Glutamatergic neuron (in vitro differentiated cells): ENCODE measurements at places on chromosomes 11 and 22. TPM values are rescaled to one million over a fixed set of nuclear protein-coding genes. Genes with fewer than 3 reads are reported as not detected.
A peak's percentile ranks its signal among the peaks of the same experiment; 100 is the strongest.

DNA sequence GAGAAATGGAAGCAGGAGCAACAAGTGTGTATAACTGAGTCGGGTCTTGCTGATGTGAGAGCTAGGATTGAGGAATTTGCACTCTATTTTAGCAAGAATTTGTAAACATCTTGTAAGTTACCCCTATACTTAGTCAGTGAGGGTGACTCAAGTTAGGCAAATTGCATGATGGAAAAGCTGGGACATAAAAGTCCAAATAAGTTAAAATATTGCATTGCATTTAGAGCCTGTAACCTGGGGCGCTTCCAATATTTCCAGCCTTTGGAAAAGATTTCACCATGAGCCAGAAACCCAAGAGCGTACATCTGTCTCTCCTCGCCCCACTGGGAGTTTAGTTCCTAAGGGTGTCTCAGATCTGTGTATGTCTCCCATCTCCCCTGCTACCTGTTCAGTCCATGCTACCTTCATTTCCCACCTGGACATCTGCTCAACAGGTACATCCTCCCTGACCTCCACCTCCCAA is 37.0 kb upstream of the ACCSL start:
- DNase-seq: no peak
- H3K27ac ChIP-seq: no peak overlapping the region
- no peaks in the 10 kb centered on the region for H3K36me3 ChIP-seq
- H3K4me1 ChIP-seq: peaks cover 10% of the 10 kb centered on the region
- H3K4me3 ChIP-seq: no peak overlapping the region
- H3K27me3 ChIP-seq: peaks cover 5% of the 10 kb centered on the region

- H3K4me1 ChIP-seq: no peaks in the 10 kb centered on the region
- H3K4me3 ChIP-seq: no peak overlapping the region
Measured at GRCh38 chr11:43516316-43516850, 157.7 kb downstream of the TTC17 start.

DNA sequence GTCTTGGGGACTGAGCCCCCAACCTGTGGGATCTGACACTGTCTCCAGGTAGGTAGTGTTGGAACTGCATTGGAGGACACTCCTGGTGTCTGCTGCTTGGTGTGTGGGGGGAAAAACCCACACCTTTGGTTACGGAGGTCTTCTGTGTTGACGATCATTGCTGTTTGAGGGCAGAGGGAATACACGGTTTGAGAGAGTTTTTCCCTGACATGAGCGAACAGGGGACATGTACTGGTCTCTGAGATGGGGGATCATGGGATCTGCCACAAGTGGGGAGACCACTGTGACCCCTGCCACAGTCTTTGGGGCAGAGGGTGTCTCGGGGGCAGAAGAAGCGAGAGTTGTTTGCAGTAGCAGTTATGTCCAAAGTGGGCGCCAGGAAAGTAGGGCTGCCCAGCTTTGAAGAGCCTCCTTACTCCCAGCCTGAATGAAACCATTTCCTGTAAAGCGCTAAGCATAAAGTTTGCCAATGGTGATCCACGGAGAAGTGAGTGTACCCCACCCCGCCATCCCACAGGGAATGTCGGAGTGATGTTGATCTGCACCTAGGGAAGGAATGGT is 5.4 kb upstream of the SAA2 start:
- no peaks in the 10 kb centered on the region for H3K36me3 ChIP-seq
- H3K27ac ChIP-seq: no peak overlapping the region
- H3K27me3 ChIP-seq: peaks cover 4% of the 10 kb centered on the region
- no peak for DNase-seq
- no peak overlapping the region for H3K4me3 ChIP-seq

- H3K36me3 ChIP-seq: no peaks in the 10 kb centered on the region
- H3K4me3 ChIP-seq: no peak overlapping the region
Measured at GRCh38 chr22:32832174-32832573, 30.7 kb downstream of the TIMP3 start.

Gene SAA1
- total RNA-seq: not detected

DNA sequence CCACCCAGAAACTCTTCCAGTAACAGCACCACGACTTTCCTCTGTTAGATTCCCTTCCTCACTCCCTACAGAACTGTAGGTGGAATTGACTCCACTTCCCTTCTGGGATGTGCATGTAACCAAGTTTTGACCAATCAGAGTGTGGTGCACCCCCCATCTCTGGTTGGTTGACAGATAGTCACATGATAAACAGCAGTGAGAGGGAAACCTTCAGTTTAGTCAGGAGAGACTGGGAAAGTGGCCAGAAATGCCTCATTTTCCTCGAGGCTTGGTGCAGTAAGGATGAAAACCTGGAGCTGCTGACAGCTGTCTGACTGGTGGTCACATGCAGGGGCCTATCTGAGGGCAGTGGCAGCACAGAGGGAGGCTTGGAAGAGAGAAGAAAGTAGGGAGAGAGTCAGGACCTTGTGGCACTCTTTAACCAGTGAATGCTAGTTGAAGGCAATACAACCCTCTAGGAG is 67.3 kb upstream of the GRK3 start:
- H3K4me3 ChIP-seq: no peak overlapping the region
- H3K36me3 ChIP-seq: no peaks in the 10 kb centered on the region
- H3K27ac ChIP-seq: no peak overlapping the region

GRCh38 chr11:96172604-96173003 is 170.4 kb downstream of the MAML2 start:
- no peaks in the 10 kb centered on the region for H3K36me3 ChIP-seq
- H3K27me3 ChIP-seq: no peaks in the 10 kb centered on the region
- H3K4me3 ChIP-seq: no peak overlapping the region
- DNase-seq: no peak
- H3K27ac ChIP-seq: no peak overlapping the region

GRCh38 chr11:87356428-87356827 is 318.7 kb downstream of the TMEM135 start:
- no peaks in the 10 kb centered on the region for H3K4me1 ChIP-seq
- H3K36me3 ChIP-seq: no peaks in the 10 kb centered on the region
- H3K27me3 ChIP-seq: peaks cover 5% of the 10 kb centered on the region

GRCh38 chr11:128496692-128497060 is 90.7 kb downstream of the ETS1 start:
- no peak overlapping the region for H3K4me3 ChIP-seq
- H3K36me3 ChIP-seq: no peaks in the 10 kb centered on the region
- H3K27me3 ChIP-seq: peaks cover 3% of the 10 kb centered on the region
- no peaks in the 10 kb centered on the region for H3K4me1 ChIP-seq

- peaks cover 8% of the 10 kb centered on the region for H3K4me1 ChIP-seq
- peaks cover 4% of the 10 kb centered on the region for H3K27me3 ChIP-seq
- no peaks in the 10 kb centered on the region for H3K36me3 ChIP-seq
- no peak overlapping the region for H3K4me3 ChIP-seq
- no peak overlapping the region for H3K27ac ChIP-seq
Measured at GRCh38 chr11:15863411-15863810, 492.9 kb downstream of the SOX6 start.

Gene POU2AF1
- total RNA-seq: not detected

DNA sequence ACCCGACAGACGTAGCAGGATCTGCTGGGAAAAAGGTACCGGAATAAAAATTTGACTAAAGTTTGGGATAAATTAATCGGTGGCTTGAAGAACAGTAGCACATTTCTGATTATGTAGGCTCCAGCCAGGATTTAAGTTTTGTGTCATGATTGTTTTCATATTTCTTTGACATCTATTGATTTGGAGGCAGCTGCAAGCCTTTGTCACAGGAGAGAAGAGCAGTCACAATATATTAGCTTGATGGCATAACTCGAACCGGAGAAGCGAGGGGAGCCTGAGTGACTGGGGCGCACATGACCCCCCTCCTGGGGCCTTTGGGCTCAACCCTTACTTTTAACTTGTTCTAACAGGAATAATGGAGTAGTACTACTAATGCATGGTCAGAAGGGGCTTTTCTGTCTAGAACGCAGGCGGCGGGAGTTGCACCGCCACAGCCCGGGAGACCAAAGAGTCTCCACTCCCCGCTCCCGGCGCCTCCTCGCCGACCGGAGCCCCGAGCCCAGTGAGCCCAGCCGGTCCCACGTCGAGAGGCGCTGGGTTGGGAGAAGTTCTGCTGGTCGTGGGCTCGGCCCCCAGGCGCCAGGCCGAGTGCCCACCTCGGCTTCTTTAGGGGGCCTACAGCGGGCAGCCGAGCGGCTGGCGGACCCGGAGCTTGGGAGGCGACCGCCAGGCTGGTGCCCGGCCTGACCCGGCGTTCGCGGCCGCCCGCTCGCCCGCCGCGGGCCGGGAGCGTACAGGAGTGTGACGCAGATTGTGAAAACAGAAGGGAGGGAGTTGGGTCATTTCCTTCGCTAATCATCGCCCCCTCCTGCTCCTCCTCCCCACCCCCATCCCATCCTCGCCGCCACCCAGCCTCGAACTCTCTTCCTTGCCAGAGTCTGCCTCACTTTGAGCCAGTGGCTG is 15.7 kb upstream of the PAX6 start:
- peaks cover 17% of the 10 kb centered on the region for H3K4me1 ChIP-seq
- H3K4me3 ChIP-seq: peak overlapping the region; percentile 84
- peak overlapping the region; percentile 19 for H3K27ac ChIP-seq
- peaks cover 27% of the 10 kb centered on the region for H3K27me3 ChIP-seq
- no peak for DNase-seq

DNA sequence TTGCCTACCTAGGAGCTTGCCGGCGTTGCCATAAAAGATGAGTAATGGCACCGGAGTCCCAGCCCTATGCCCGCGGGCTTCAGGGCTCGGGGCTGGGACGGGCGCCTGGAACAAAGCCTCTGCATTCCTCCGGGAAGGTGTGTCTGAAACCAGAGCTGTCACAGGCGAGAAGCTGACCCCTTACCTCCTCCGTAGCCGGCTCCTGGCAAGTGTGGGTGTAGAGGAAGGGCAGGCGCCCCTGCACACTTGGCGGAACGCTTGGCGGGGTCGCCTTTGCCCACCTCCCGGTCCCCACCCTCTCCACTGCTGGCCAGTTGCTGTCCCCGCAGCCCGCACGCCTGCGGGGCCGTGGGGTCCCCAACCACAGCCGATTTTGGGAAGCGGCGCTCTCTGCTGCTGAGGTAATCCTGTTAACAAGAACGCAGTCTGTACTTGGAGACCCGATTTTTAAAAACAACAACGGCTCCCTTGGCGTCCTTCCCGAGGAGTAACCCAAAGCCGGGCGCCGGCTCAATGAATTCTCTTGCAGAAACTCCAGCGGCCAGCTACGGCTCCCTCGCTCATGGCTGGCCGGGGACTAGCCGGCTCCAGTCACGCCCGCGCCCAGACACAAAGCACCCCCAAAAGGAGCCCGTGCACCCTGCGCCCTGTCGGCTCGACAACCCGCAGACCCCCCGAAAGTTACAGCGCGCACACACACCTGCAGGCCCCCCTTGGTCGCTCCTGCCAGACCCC is 89.2 kb downstream of the PLEKHA7 start:
- H3K36me3 ChIP-seq: peaks cover 4% of the 10 kb centered on the region
- no peak overlapping the region for H3K27ac ChIP-seq
- no peaks in the 10 kb centered on the region for H3K4me1 ChIP-seq
- H3K27me3 ChIP-seq: peaks cover 20% of the 10 kb centered on the region
- peak; percentile 51 for DNase-seq

GRCh38 chr11:76241243-76242000 is 35.1 kb upstream of the WNT11 start:
- H3K4me3 ChIP-seq: no peak overlapping the region
- DNase-seq: no peak
- H3K36me3 ChIP-seq: no peaks in the 10 kb centered on the region
- H3K4me1 ChIP-seq: peaks cover 13% of the 10 kb centered on the region

Gene MIOX
- 4.0 TPM for total RNA-seq

DNA sequence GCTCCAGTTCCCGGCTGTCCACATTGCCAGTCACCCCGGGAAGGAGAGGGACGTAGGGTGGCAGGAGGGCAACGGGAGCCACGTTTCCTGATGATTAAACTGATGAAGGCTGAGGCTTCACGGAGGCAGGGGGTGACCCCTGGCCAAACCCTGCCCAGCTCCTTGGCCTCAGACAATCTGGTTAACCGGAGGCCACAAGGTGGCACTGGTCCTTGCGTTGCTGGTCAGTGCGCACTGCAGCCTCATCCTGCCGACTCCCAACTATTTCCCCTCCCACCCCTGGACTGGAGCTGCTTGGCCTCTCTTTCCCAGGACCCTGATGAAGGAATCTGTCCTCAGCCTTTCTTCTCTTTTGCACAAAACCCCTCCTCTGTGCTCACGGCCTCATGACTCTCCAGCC is 75.3 kb downstream of the PDE2A start:
- H3K27me3 ChIP-seq: peaks cover 17% of the 10 kb centered on the region
- no peak overlapping the region for H3K27ac ChIP-seq
- peak; percentile 60 for DNase-seq
- H3K36me3 ChIP-seq: no peaks in the 10 kb centered on the region

Gene LDHAL6A
- not detected for total RNA-seq

- H3K4me1 ChIP-seq: peaks cover 18% of the 10 kb centered on the region
Measured at GRCh38 chr11:134596404-134596803, 184.4 kb upstream of the B3GAT1 start.

- no peak for DNase-seq
- H3K27ac ChIP-seq: no peak overlapping the region
- H3K36me3 ChIP-seq: peaks cover 6% of the 10 kb centered on the region
- H3K4me1 ChIP-seq: peaks cover 11% of the 10 kb centered on the region
- peaks cover 3% of the 10 kb centered on the region for H3K27me3 ChIP-seq
Measured at GRCh38 chr11:130652671-130653335, 204.4 kb downstream of the ADAMTS15 start.

GRCh38 chr22:23380230-23380573 is 199.9 kb downstream of the IGLL1 start:
- peaks cover 11% of the 10 kb centered on the region for H3K4me1 ChIP-seq
- H3K27ac ChIP-seq: no peak overlapping the region

DNA sequence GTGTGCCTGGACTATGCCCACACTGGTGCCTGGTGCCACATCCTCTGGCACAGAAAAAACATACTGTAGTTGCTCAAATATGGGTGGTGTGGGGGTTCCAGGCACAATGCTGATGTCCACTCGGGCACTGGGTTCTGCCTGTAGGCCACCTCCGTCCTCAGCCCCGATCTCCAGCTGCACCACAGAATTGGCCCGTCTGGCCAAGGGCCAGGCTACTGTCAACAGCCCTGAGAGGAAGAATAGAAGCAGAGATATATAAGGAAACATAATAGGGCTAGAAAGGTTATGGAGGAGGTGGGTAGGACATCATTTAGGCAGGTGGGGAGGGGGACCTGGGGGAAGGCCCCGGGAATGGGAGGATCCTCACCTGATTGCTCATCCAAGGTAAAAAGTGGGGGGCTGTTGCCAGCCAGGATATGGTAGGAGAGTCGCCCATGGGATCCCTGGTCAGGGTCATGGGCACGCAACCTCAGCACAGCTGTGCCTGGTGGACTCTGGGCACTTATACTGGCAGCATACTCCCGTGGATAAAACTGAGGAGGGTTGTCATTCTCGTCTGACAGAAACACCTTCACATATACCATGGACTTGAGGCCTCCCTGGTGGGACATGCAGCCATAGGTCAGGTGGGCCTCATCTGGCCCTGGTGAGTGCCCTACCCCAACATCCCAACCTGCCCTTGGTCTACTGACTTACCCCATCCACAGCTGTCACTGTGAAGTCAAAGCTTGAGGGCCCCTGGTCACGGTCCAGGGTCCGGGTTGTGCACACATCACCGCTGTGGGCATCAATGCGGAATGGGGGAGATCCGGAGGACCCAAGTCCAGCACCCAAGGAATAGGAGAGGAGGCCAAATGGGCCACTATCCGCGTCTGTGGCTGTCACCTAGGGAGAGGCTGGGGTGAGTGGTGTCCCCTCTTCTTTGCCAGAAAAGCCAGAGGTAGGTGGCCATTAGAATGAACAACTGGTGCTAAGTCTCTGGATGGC is 14.5 kb upstream of the TPP1 start:
- H3K4me3 ChIP-seq: no peak overlapping the region
- no peak overlapping the region for H3K27ac ChIP-seq
- H3K36me3 ChIP-seq: peaks cover 27% of the 10 kb centered on the region
- peaks cover 17% of the 10 kb centered on the region for H3K27me3 ChIP-seq

- H3K27ac ChIP-seq: peak overlapping the region; percentile 54
- peaks cover under 1% of the 10 kb centered on the region for H3K4me1 ChIP-seq
- no peak overlapping the region for H3K4me3 ChIP-seq
- no peaks in the 10 kb centered on the region for H3K27me3 ChIP-seq
- peak; percentile 36 for DNase-seq
- H3K36me3 ChIP-seq: no peaks in the 10 kb centered on the region
Measured at GRCh38 chr11:75554258-75555022, 7.6 kb upstream of the SERPINH1 start.

Gene PRAME
- total RNA-seq: 1.9 TPM

Gene BCR
- 268 TPM for total RNA-seq

Gene OMP
- total RNA-seq: not detected
